Activated CD4-positive, alpha-beta memory T cell treated with anti-CD3 and anti-CD28 coated beads, Interleukin-2, amount 10 ng/mL, durations not matched to agents 7 days and 5 days (primary cell): ENCODE measurements at places on chromosomes 12 and 14. TPM values are rescaled to one million over a fixed set of nuclear protein-coding genes. Genes with fewer than 3 reads are reported as not detected.
A peak's percentile ranks its signal among the peaks of the same experiment; 100 is the strongest.

PPP4R4 gene
- 4.9 TPM for total RNA-seq

ADGRD1 gene
- not detected for total RNA-seq

FOXG1 gene
- total RNA-seq: not detected

CACNA2D4 gene
- 23.6 TPM for total RNA-seq

OR9K2 gene
- not detected for total RNA-seq

TEX52 gene
- 0.20 TPM for total RNA-seq

PDZRN4 gene
- not detected for total RNA-seq

CMKLR1 gene
- not detected for total RNA-seq

DNAI7 gene
- total RNA-seq: not detected

WNT1 gene
- total RNA-seq: 0.73 TPM

GRCh38 chr14:36507847-36508417, 12.1 kb downstream of the NKX2-1 start:
- H3K27ac ChIP-seq: no peak overlapping the region
- H3K36me3 ChIP-seq: peaks cover 9% of the 10 kb centered on the region
- peaks cover 2% of the 10 kb centered on the region for H3K4me1 ChIP-seq
- no peak for DNase-seq

DNA sequence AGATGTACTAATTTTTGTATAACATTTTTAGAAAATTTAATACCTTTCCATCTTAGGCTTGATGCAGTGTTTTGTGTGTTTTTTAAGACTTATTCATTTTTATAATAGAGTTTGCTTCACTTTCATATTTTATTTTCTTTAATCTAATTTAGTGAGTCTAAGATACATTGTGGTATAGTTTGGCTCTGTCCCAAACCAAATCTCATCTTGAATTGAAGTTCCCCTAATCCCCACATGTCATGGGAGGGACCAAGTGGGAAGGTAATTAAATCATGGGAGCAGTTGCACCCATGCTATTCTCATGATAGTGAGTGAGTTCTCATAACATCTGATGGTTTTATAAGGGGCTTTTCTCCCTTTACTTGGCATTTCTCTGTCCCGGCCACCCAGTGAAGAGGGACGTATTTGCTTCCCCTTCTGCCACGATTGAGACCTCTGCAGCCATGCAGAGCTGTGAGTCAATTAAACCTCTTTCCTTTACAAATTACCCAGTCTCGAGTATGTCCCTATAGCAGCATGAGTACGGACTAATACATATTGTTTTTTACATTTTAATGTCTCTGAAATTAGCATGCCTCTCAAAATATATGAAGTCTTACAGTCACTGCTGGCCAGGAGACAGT, 34.9 kb downstream of the GABARAPL1 start:
- no peak overlapping the region for H3K27ac ChIP-seq
- no peak overlapping the region for H3K4me3 ChIP-seq
- no peak for DNase-seq
- no peaks in the 10 kb centered on the region for H3K36me3 ChIP-seq
- peaks cover 25% of the 10 kb centered on the region for H3K27me3 ChIP-seq

DNA sequence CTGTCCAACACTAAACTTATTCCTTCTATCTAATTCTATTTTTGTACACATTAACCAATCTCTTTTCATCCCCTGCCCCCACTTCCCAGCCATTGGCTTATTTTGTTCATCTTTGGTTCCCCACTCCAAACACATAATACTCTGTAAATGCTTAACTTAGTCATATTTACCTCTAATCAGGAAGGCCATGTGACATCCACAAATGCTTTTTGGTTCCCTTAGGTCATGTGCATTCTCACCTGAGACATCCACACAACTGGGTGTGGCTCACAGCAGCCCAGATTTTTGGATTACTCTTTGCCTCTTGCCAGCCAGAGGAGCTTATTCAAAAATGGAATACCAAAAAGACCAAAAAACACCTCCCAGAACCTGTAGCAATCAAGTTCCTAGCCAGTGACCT, 28.4 kb downstream of the ARL1 start:
- H3K36me3 ChIP-seq: peaks cover 54% of the 10 kb centered on the region
- no peak overlapping the region for H3K27ac ChIP-seq
- peaks cover 6% of the 10 kb centered on the region for H3K4me1 ChIP-seq
- no peaks in the 10 kb centered on the region for H3K27me3 ChIP-seq
- no peak overlapping the region for H3K4me3 ChIP-seq

GRCh38 chr14:80919622-80920021, 21.9 kb downstream of the CEP128 start:
- H3K27me3 ChIP-seq: no peaks in the 10 kb centered on the region
- no peak overlapping the region for H3K27ac ChIP-seq
- H3K4me1 ChIP-seq: peaks cover 3% of the 10 kb centered on the region
- DNase-seq: no peak
- no peak overlapping the region for H3K4me3 ChIP-seq
- H3K36me3 ChIP-seq: peaks cover 25% of the 10 kb centered on the region

- H3K4me3 ChIP-seq: no peak overlapping the region
- no peak for DNase-seq
- peaks cover 43% of the 10 kb centered on the region for H3K4me1 ChIP-seq
- H3K27me3 ChIP-seq: no peaks in the 10 kb centered on the region
Measured at GRCh38 chr12:121237415-121237814, 27.5 kb downstream of the P2RX4 start.

- no peak for DNase-seq
- H3K27me3 ChIP-seq: peaks cover 6% of the 10 kb centered on the region
- H3K4me1 ChIP-seq: peaks cover 12% of the 10 kb centered on the region
- H3K36me3 ChIP-seq: peaks cover 2% of the 10 kb centered on the region
Measured at GRCh38 chr14:23627961-23628360, 8.2 kb upstream of the DHRS2 start.

GRCh38 chr12:34033628-34034296, 11.5 kb downstream of the ALG10 start:
- H3K4me1 ChIP-seq: no peaks in the 10 kb centered on the region
- no peak overlapping the region for H3K4me3 ChIP-seq
- no peak overlapping the region for H3K27ac ChIP-seq

- no peak overlapping the region for H3K27ac ChIP-seq
- peaks cover 32% of the 10 kb centered on the region for H3K4me1 ChIP-seq
- H3K4me3 ChIP-seq: no peak overlapping the region
Measured at GRCh38 chr14:53032161-53032803, 81.4 kb upstream of the FERMT2 start.

GRCh38 chr12:112261559-112261958, 120.7 kb downstream of the HECTD4 start:
- no peak overlapping the region for H3K4me3 ChIP-seq
- no peaks in the 10 kb centered on the region for H3K27me3 ChIP-seq
- H3K4me1 ChIP-seq: no peaks in the 10 kb centered on the region
- no peak for DNase-seq
- peaks cover 20% of the 10 kb centered on the region for H3K36me3 ChIP-seq

- no peak overlapping the region for H3K27ac ChIP-seq
- no peaks in the 10 kb centered on the region for H3K36me3 ChIP-seq
- H3K4me3 ChIP-seq: no peak overlapping the region
- no peaks in the 10 kb centered on the region for H3K4me1 ChIP-seq
- H3K27me3 ChIP-seq: peaks cover 10% of the 10 kb centered on the region
Measured at GRCh38 chr12:112555621-112556233, 137.0 kb downstream of the PTPN11 start.

DNA sequence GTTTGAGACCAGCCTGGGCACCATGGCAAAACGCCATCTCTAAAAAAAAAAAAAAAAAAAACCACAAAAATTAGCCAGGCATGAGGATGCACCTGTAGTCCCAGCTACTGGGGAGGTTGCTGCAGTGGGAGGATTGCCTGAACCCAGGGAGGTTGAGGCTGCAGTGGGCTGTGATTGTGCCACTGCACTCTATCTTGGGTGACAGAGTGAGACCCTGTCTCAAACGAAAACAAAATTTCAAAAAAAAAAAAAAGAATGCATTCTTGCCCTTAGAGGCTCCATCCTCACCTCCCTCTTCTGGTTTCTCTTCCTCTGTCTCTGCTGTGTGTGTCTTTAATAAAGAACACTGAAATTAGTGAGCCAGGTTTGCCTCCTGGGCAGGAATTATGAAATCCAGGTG, 107.8 kb downstream of the VCPKMT start:
- DNase-seq: no peak
- no peak overlapping the region for H3K27ac ChIP-seq
- H3K4me3 ChIP-seq: no peak overlapping the region

- DNase-seq: no peak
- H3K4me3 ChIP-seq: no peak overlapping the region
- H3K36me3 ChIP-seq: no peaks in the 10 kb centered on the region
- no peak overlapping the region for H3K27ac ChIP-seq
- H3K4me1 ChIP-seq: no peaks in the 10 kb centered on the region
Measured at GRCh38 chr12:20320552-20320951, 47.8 kb upstream of the PDE3A start.

GRCh38 chr12:6280672-6281071, 29.8 kb upstream of the PLEKHG6 start:
- no peak overlapping the region for H3K27ac ChIP-seq
- H3K4me1 ChIP-seq: peaks cover 6% of the 10 kb centered on the region
- peaks cover 35% of the 10 kb centered on the region for H3K27me3 ChIP-seq
- DNase-seq: no peak

DNA sequence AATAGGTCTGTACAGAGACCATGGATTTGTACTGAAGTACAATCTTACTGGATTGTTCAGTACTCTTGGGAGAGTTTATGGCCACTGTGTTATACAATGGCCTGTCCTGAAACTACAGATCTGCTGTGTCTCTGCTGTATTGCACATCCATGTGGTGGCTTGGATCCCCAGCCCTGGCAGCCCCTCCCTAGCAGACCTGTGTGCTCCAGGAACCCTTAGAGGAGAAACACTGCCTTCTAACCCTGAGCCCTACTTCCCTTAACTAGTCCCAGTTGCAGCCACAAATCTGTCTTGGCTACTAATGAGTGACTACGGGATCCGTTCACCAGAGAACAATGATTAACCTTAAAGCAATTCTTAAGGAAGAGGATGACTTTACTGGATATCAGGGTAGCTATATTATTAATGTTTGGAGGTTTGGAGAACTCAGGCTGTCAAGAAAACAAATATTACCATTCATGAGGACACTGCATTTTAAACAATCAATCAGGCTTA, 27.7 kb downstream of the RNF34 start:
- no peak for DNase-seq
- H3K27ac ChIP-seq: no peak overlapping the region
- H3K4me1 ChIP-seq: peaks cover 4% of the 10 kb centered on the region

DNA sequence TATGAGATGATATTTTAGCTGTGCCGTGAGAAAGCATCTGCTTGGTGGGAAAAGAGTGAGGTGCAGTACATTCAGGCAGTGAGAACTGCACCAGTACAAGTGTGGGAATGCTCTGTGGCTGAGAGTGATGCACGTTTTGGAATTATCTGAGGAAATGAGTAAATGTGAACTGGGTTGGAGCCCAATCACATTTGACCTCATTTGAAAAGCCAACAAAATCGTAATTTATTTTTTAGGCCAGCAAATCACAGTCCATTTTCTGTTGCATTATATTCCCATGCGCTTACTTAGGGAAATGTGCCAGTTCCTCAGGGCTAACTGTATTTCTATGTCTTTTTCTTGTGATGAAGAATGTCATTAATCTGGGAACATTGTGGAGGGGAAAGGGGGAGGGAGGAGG, 77.3 kb downstream of the SNAPC1 start:
- H3K4me3 ChIP-seq: no peak overlapping the region
- peaks cover 34% of the 10 kb centered on the region for H3K27me3 ChIP-seq
- no peak for DNase-seq
- H3K4me1 ChIP-seq: peaks cover 5% of the 10 kb centered on the region
- no peaks in the 10 kb centered on the region for H3K36me3 ChIP-seq

- H3K27ac ChIP-seq: no peak overlapping the region
- no peak overlapping the region for H3K4me3 ChIP-seq
- H3K36me3 ChIP-seq: peaks cover 54% of the 10 kb centered on the region
- no peaks in the 10 kb centered on the region for H3K27me3 ChIP-seq
- DNase-seq: no peak
Measured at GRCh38 chr14:90897022-90897421, 80.8 kb upstream of the TTC7B start.

- peaks cover 11% of the 10 kb centered on the region for H3K27me3 ChIP-seq
- H3K36me3 ChIP-seq: no peaks in the 10 kb centered on the region
- H3K4me3 ChIP-seq: no peak overlapping the region
- H3K4me1 ChIP-seq: no peaks in the 10 kb centered on the region
Measured at GRCh38 chr14:66119606-66120231, 366.5 kb upstream of the CCDC196 start.

GRCh38 chr14:72653026-72653425, 240.9 kb downstream of the DPF3 start:
- H3K4me1 ChIP-seq: no peaks in the 10 kb centered on the region
- H3K36me3 ChIP-seq: peaks cover 3% of the 10 kb centered on the region
- H3K4me3 ChIP-seq: no peak overlapping the region
- no peak overlapping the region for H3K27ac ChIP-seq

DNA sequence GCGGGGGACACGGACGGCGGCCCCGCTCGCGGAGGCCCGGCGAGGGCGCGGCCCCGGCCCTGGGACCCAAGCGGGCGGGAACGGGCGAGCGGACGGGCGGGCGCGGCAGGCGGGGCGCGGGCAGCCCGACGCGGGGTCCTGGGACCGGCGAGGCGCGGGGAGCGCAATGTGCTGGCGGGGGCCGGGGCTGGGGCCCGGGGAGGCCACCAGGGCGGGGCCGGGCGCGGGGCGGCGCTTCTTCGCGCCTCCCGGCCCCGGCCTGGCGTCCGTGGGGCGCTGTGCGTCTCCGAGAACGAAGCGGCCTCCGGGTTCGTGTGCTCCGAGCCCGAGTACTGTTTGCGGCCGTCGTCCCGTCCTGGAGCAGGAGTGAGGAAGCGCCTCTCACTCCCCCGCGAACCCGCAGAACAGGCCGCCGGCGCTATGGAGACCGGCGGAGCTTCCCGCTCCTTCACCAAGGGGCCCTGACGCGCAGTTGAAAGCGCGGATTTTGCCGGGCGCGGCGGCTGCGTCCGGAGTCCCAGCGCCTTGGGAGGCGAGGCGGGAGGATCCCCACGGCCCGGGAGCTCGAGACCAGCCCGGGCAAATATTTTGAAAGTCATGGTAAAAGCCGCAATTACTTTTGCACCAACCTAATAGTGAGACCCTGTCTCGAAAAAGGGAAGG, 420 bp upstream of the ANKLE2 start:
- H3K4me3 ChIP-seq: peak overlapping the region; percentile 74
- DNase-seq: peak; percentile 87
- H3K4me1 ChIP-seq: peaks cover 30% of the 10 kb centered on the region
- peaks cover 21% of the 10 kb centered on the region for H3K36me3 ChIP-seq
- H3K27me3 ChIP-seq: no peaks in the 10 kb centered on the region

- no peaks in the 10 kb centered on the region for H3K36me3 ChIP-seq
- H3K4me1 ChIP-seq: no peaks in the 10 kb centered on the region
- no peak for DNase-seq
- H3K27me3 ChIP-seq: peaks cover 1% of the 10 kb centered on the region
Measured at GRCh38 chr12:56766535-56766934, 3.4 kb downstream of the HSD17B6 start.

- DNase-seq: no peak
- no peaks in the 10 kb centered on the region for H3K36me3 ChIP-seq
- H3K4me1 ChIP-seq: no peaks in the 10 kb centered on the region
- H3K27ac ChIP-seq: no peak overlapping the region
Measured at GRCh38 chr12:114248527-114248926, 157.4 kb downstream of the TBX5 start.

- no peaks in the 10 kb centered on the region for H3K4me1 ChIP-seq
- H3K27me3 ChIP-seq: peaks cover 11% of the 10 kb centered on the region
Measured at GRCh38 chr12:63930971-63931370, 86.5 kb downstream of the SRGAP1 start.

DNA sequence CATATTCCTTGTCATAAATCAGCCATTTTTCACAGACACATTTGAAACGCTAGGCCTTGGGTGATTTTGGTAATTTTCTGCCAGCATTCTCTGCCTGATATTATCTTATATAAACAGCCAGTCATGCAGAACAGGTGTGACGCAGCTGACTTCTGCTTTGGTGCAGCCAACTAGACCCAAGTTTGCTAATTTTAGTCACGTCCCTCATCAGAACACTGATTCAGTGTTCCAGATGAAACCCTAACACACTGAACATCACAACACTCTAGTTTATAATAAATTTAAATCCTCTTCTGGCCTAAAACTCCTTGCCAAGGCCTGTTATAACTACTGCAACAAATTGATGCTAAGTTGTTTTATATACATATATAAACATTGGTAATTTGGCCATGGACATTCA, 386.1 kb downstream of the SEC23A start:
- no peak for DNase-seq
- H3K4me1 ChIP-seq: no peaks in the 10 kb centered on the region
- no peak overlapping the region for H3K27ac ChIP-seq
- H3K27me3 ChIP-seq: no peaks in the 10 kb centered on the region
